ENCODE measurements at places on chromosomes 13 and 19.

- no peak for DNase-seq
Measured at GRCh38 chr13:101681834-101682233, 229.4 kb downstream of the ITGBL1 start.

DNA sequence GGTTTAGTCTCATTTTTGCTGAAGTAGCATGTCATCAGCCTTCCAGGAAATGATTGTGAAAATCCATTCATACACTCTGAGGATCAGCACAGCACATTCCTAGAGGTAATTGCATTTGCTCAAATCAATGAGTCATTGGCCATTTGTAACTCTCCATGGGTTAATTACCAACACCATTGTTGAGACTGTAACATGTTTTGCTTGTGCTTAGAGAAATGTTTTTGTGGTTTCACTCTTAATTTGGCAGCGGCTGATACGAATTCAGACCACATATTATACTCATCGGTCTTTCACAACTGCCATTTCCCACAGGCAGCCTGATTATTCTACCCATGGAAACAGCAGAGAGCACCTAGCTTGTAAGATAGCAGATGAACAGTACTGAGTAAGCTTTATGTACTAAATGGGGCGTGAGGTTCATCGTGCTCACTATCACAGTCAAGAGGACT lies 110.3 kb downstream of the NHLRC3 start:
- no peak for DNase-seq

- no peak for DNase-seq
Measured at GRCh38 chr19:12886651-12886968, 391 bp downstream of the KLF1 start.

DNA sequence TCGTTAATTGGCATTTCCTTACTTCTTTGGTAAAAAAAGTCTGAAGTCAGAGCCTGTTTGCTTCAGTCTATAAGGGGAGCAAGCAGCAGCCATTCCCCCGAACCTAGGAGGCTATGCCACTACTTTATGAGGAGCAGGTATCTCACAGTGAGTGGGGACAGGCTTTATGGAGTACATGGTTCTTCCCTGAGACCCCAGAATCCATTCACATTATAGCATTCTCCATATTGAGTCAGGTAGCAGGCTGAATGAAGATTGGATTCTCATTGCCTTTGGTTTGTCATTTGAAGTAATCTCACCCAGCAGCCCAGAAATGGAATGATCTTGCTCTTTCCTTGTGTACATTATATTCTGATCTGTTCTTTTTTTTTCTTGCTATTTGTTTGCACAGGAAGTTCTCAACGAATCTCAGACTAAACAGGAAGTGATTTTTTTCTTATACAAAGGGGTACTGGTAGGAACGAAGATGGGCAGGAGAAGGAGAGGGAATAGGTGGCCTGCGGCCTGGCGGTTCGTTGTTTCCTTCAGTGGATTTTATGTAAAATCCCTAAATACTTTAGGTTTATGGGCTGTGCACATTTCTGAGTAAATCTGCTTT lies 74.4 kb downstream of the ARHGAP35 start:
- DNase-seq, result no peak

GRCh38 chr13:45206340-45206739 lies 5.5 kb upstream of the KCTD4 start:
- DNase-seq, result no peak

GRCh38 chr13:96053003-96053703 lies at the start of gene UGGT2:
UGGT2 (minus strand) TSS chr13:96053401; CDS start chr13:96053312, 89 bp downstream.
- peak; percentile 92 for DNase-seq

DNA sequence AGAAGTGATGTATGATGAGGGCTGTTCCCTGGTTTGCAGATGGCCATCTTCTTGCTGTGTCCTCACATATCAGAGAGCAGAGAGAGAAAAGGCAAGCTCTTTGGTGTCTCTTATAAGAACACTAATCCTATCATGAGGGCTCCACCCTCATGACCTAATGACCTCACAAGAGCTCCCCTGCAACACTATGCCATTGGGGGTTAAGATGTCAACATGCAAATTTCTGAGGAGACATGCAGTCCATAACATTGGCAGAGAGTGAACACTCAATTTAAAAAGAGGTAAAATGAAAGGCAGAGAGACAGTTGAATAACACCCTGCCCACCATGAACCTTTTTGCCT lies 10.9 kb downstream of the FAM187B start:
- no peak for DNase-seq

DNA sequence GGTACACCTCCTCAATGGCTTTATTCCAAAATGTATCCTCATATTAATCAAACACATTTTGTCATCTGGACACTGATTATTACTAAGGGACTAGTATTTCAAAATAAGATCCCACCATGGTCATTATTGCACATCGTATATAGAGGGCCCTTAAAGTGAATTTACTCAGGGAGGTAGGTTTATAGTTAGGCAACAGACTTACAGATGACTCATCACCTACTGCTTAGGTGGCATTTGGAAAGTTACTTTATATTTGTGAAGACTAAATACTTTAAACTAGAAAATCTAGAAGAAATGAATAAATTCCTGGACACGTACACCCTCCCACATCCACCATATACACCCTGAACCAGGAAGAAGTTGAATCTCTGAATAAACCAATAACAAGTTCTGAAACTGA lies 353.0 kb downstream of the KCTD12 start:
- no peak for DNase-seq

DNA sequence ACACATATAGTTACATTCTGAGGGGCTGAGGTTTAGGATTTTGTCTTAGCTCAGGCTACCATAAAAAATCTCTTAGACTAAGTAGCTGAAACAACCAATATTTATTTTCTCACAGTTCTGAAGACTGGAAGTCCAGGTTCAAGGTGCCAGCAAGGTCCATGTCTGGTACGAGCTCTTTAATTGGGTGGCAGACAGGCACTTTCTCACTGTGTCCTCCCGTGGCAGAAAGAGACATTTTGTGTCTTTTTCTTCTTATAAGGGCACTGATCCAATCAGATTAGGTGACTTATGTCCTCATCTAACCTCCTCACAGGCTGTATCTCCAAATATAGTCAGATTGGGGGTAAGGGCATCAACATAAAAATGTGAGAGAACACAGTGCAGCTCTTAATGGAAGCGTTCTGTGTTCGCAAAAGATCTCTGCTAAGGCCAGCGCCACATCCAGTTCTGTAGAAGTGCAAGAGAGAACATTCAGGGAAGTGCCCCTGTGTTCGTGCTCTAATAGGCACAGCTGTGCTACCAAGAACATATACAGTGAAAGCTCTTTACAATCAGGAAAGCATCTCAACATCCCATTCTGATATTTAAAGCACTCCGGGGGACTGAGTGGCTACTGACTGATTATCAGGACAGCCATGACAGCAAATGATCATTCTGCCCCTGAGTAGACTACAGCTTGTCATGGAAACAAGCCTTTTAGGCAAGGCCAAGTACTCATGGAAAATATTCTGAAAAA lies 819.2 kb downstream of the LIG4 start:
- no peak for DNase-seq

GRCh38 chr13:25468325-25469168 lies 96.8 kb downstream of the ATP8A2 start:
- DNase-seq, result peak; percentile 82

DNA sequence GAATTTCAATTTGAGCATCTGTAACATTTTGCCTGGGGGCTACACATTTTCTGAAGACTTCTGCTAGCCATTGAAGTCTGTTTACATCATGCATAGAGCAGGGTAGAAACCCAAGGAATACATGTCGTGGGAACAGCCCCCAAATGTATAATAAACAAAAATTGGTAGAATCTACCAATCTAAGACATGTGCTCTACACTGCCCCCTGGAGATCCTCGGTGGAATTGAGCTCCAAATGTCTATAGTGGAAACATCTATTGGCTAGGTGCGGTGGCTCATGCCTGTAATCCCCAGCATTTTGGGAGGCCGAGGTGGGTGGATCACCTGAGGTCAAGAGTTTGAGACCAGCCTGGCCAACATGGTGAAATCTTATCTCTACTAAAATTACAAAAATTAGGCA lies 57.3 kb downstream of the MBD3L2B start:
- no peak for DNase-seq

- no peak for DNase-seq
Measured at GRCh38 chr13:108534728-108535127, 94.7 kb upstream of the MYO16 start.

DNA sequence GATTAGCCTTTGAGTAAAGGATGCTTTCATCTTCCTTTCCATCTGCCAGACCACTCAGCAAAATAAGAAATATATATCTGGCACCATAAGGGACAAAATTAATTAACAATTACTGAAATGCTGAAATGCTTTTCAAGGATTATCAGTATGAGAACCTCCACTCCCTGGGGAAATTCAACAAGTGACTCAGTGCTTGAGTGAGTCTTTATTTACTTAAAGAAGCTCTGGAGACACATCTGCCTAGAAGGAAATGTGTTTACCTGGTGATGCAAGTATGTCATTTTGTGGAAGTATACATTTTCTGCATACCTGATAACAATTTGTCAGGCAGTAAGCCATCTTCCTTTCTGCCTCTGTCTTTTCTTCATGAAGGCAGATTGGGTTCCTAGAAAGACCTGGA lies 23.4 kb downstream of the ZNF560 start:
- DNase-seq, result no peak

- no peak for DNase-seq
Measured at GRCh38 chr13:99758460-99759162, 213.0 kb downstream of the ZIC5 start.

DNA sequence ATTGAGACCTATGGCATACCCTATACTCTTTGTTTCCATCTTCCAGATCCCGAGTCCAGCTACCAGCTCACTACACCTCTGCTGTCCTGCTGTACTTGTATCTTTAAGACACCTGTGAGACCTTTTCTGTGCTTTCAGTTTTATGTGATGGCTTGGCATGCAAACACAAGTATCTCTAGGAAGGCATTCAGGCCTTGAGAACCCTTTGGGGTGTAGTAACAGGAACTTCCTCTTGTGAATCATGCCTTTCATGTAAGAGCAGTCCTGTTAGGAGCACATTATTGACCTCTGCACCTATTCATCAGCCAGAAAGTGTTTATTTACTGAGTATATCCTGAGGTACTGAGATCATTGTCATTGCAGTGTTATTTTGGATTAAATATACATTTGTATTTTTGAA lies 87.0 kb upstream of the HTR2A start:
- DNase-seq, result no peak

DNA sequence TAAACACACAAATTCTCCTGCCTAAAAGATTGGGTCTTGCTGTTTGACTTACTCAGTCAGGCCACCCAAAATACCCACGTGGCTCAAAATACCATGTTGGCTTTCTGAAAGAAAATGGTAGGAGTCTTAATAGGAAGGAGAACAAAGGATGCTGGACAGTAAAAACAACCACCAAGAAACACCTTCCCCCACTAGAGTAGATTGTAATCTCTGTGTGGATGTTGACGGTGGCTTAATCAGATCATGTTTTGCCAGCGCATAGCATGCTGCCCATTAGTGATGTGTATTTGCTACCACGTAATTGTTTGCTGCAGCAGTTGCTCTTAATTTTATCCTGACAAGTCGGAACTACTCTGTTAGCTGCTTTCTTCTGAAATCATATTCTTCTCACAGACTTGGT lies 1229.3 kb upstream of the SLC10A2 start:
- no peak for DNase-seq

- no peak for DNase-seq
Measured at GRCh38 chr13:80823472-80823871, 482.5 kb upstream of the SPRY2 start.
